ENCODE measurements at places on chromosomes 3 and 15. TPM values are rescaled to one million over a fixed set of nuclear protein-coding genes. Genes with fewer than 3 reads are reported as not detected.

The LDHAL6B gene
- total RNA-seq: not detected

The ZCWPW2 gene
- 0.58 TPM for total RNA-seq

The COL6A6 gene
- total RNA-seq: not detected

The TIMP4 gene
- total RNA-seq: 0.22 TPM

The SEMA6D gene
- total RNA-seq: 2.6 TPM

Measured in epithelial cell of proximal tubule (primary cell).